ENCODE measurements at places on chromosomes 1 and 21. TPM values are rescaled to one million over a fixed set of nuclear protein-coding genes. Genes with fewer than 3 reads are reported as not detected.

- H3K36me3 ChIP-seq: no peaks in the 10 kb centered on the region
- peaks cover 7% of the 10 kb centered on the region for H3K4me1 ChIP-seq
- DNase-seq: no peak
- peaks cover 30% of the 10 kb centered on the region for H3K27me3 ChIP-seq
Measured at GRCh38 chr1:157177733-157178394, 39.7 kb upstream of the ETV3 start.

The C4BPA gene
- total RNA-seq: not detected

- DNase-seq: no peak
- no peaks in the 10 kb centered on the region for H3K36me3 ChIP-seq
- H3K27me3 ChIP-seq: no peaks in the 10 kb centered on the region
- H3K27ac ChIP-seq: no peak overlapping the region
- H3K4me3 ChIP-seq: no peak overlapping the region
Measured at GRCh38 chr1:205072286-205072685, 12.0 kb downstream of the TMEM81 start.

- H3K27ac ChIP-seq: no peak overlapping the region
- H3K27me3 ChIP-seq: peaks cover 5% of the 10 kb centered on the region
- H3K4me3 ChIP-seq: no peak overlapping the region
Measured at GRCh38 chr1:30778154-30778978, 20.8 kb upstream of the LAPTM5 start.

DNA sequence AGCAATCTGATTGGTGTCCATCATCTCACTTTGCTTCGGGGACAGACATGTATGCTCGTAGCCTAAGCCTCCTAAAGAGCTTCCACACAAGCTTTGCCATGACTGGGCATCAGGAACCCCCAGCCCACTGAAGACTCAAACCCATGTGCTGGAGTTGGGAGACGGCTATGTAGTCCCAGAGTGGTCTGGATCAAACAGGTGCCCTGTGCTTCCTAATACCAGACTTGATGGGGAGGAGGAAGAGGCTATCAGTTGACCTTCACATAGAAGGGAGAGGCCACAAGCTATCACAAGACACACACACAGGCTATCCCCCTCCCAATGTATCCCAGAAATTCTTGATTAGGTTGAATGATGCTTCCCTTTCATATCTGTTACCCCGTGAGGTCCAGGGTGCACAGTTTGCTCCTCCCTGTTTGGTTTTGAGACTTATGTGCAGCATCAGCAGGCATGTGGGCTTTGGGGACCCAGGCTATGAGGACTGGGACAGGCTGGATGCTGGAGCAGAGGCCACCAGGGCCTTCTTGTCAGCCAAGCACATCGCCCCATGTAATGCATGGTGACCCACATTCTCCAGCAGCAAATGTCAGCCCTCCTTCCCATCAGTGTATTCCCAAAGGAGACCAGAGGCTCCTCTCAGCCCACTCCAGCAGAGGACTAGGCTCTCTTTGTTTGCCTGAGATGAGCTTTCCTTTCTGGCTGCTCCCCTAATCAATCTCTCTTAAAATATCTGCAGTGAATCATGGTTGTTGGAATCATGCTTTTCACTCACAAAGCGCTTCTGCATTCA is 159.8 kb downstream of the GRIK3 start:
- no peaks in the 10 kb centered on the region for H3K36me3 ChIP-seq
- no peak for DNase-seq
- no peaks in the 10 kb centered on the region for H3K4me1 ChIP-seq

- peaks cover 26% of the 10 kb centered on the region for H3K27me3 ChIP-seq
- H3K4me1 ChIP-seq: peaks cover 3% of the 10 kb centered on the region
- H3K36me3 ChIP-seq: no peaks in the 10 kb centered on the region
- H3K4me3 ChIP-seq: no peak overlapping the region
- no peak for DNase-seq
Measured at GRCh38 chr21:41280115-41280919, 36.3 kb upstream of the FAM3B start.

The ZMYND12 gene
- total RNA-seq: 0.44 TPM

DNA sequence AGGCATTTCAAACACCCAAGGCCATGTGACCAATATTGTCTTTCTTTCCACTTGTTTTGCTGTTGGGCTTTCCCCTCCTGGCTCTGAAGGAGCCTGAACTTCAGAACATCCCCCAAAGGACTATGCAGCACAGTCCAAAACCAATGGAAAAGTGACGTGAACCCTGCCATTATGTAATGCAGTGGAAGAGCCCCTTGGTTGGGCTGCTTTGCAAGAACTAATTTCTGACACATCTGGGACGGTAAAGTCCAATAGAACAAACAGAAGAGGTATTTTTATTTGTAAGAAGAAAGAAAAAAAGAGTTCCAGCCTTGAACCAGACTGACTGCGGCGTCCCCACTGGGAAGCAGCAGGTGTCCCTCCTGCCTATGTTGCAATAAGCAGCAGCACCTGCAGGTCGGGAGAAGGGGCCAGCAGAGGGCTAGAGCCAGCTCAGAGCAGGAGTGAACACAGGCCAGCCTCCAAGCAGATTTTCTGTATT is 116.7 kb downstream of the CDC7 start:
- no peak overlapping the region for H3K4me3 ChIP-seq
- peaks cover 4% of the 10 kb centered on the region for H3K36me3 ChIP-seq
- no peaks in the 10 kb centered on the region for H3K4me1 ChIP-seq
- no peak for DNase-seq
- H3K27me3 ChIP-seq: peaks cover 26% of the 10 kb centered on the region

DNA sequence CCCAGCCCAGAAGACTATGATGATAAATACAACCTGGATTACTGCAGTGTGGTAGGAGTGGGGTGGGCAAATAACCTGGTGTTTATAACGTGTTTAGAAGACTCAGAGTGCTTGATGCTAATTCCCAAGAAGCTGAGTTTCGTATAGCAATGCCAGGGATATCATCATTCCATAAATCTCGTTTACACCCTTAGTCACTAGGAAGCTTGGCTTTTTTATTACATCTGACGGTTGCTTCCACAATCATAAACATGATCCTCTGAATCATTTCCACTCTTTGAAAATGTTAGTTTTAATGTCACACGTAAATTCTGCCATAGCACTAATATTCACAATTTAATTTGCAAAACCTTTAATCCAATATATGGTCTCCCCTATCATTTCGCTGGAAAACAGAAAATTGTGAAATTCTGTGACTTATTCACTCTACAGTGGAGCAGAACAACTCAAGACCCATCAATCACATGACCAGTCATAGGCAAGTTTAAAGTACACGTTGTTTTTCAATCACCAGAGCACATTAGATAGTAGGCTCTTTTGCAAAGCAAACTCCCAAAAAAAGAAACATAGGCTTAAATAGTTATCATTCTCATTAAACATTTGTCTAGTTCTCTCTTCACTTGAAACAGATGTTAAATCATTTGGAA is 321.0 kb downstream of the LTN1 start:
- peaks cover 6% of the 10 kb centered on the region for H3K36me3 ChIP-seq
- H3K4me1 ChIP-seq: peaks cover 3% of the 10 kb centered on the region
- no peak overlapping the region for H3K4me3 ChIP-seq

GRCh38 chr1:201104141-201104540 is 8.1 kb downstream of the CACNA1S start:
- no peak overlapping the region for H3K27ac ChIP-seq
- no peaks in the 10 kb centered on the region for H3K4me1 ChIP-seq
- H3K4me3 ChIP-seq: no peak overlapping the region
- no peaks in the 10 kb centered on the region for H3K36me3 ChIP-seq

DNA sequence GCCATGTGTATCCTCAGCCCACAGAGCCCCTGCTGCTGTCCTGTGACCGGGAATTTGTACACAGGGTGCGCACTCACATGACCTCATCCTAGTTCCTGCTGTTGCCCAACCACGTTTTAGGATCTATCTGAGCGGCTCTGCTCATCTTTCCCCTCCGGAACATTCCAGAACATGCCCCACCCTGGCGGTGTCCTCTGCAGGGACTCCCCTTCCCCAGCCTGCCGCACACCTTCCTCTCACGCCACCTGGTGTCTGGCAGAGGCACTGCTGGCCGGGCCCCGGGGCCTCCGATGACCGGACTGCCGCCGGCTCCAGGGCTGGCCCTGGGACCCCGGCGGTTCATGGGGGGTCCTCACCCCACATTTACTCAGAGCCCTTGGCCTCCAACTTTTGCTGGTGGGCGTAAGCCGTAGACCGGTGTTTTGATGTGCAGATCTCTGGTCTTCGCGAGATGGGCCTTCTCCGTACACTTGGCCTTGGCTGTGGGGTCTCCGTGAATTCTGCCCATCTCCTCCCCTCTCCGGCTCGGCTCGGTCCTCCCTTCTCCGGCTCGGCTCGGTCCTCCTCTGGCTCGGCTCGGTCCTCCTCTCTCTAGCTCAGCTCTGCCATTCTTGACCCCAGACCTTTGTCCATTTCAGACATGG is 29.5 kb downstream of the ARHGEF16 start:
- H3K4me3 ChIP-seq: no peak overlapping the region
- H3K27me3 ChIP-seq: no peaks in the 10 kb centered on the region
- no peaks in the 10 kb centered on the region for H3K4me1 ChIP-seq
- H3K36me3 ChIP-seq: peaks cover under 1% of the 10 kb centered on the region
- DNase-seq: peak; percentile 65

GRCh38 chr1:44720281-44720680 is 10.7 kb downstream of the RNU5D-1 start:
- H3K4me3 ChIP-seq: peak overlapping the region; percentile 0
- no peaks in the 10 kb centered on the region for H3K27me3 ChIP-seq
- H3K36me3 ChIP-seq: peaks cover 5% of the 10 kb centered on the region
- H3K4me1 ChIP-seq: peaks cover 59% of the 10 kb centered on the region
- no peak for DNase-seq

The BLACAT1 gene
- 0.51 TPM for total RNA-seq

DNA sequence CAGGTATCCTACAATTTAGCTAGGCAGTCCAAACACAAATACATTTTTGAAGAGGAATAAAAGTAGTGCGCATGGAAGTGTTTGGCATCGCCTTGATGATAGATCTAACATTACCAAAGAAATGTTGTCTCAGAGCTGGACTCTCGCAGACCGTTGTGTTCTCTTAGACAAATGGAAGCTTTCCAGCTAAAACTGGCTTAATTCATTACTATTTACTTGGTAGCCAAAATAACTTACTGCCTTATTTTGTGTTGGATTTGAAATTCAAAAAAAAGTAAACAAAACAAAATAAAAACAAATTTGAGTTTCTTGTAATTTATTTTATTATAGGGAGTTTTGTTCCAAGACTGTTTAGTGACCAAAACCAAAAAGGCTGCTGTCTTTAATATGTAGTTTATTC is 51.6 kb downstream of the PDE4B start:
- H3K27me3 ChIP-seq: peaks cover 16% of the 10 kb centered on the region
- no peak overlapping the region for H3K27ac ChIP-seq
- no peak for DNase-seq
- H3K4me3 ChIP-seq: no peak overlapping the region
- H3K4me1 ChIP-seq: no peaks in the 10 kb centered on the region
- H3K36me3 ChIP-seq: no peaks in the 10 kb centered on the region

- no peaks in the 10 kb centered on the region for H3K4me1 ChIP-seq
- no peak for DNase-seq
Measured at GRCh38 chr1:208868554-208868953, 624.4 kb upstream of the PLXNA2 start.

GRCh38 chr1:87346130-87346814 is 17.6 kb downstream of the LMO4 start:
- no peaks in the 10 kb centered on the region for H3K27me3 ChIP-seq
- no peak overlapping the region for H3K27ac ChIP-seq
- no peak for DNase-seq
- peaks cover 2% of the 10 kb centered on the region for H3K4me1 ChIP-seq

GRCh38 chr21:25507522-25507921 is 99.8 kb downstream of the MRPL39 start:
- H3K4me1 ChIP-seq: peaks cover 10% of the 10 kb centered on the region
- DNase-seq: no peak

GRCh38 chr1:235649368-235650163 is at the start of gene GNG4:
Gene GNG4, minus strand, starts transcription at chr1:235649784. Its CDS starts 65,946 bp downstream, at chr1:235583838.
- H3K36me3 ChIP-seq: no peaks in the 10 kb centered on the region
- no peak for DNase-seq
- peak within 1 kb of the TSS; percentile 79 for H3K4me3 ChIP-seq
- peaks cover 9% of the 10 kb centered on the region for H3K4me1 ChIP-seq
- H3K27me3 ChIP-seq: peaks cover 69% of the 10 kb centered on the region
- no peak within 1 kb of the TSS for H3K27ac ChIP-seq

Data from activated naive CD8-positive, alpha-beta T cell treated with anti-CD3 and anti-CD28 coated beads, Interleukin-2, amount 10 ng/mL, durations not matched to agents 7 days and 5 days (primary cell).